ENCODE measurements at places on chromosomes 7 and 10.

GRCh38 chr10:7470371-7470770, 59.5 kb upstream of the SFMBT2 start:
- DNase-seq: no peak

GRCh38 chr10:62116896-62117295, 151.7 kb downstream of the RTKN2 start:
- DNase-seq: peak; percentile 56

- DNase-seq: no peak
Measured at GRCh38 chr10:97332591-97333350, 1.8 kb downstream of the FRAT2 start.

GRCh38 chr7:116678780-116679179, 6.8 kb downstream of the MET start:
- no peak for DNase-seq

- no peak for DNase-seq
Measured at GRCh38 chr7:35695473-35695850, 527 bp upstream of the HERPUD2 start.

- no peak for DNase-seq
Measured at GRCh38 chr10:97042716-97043562, 142.8 kb downstream of the SLIT1 start.

DNA sequence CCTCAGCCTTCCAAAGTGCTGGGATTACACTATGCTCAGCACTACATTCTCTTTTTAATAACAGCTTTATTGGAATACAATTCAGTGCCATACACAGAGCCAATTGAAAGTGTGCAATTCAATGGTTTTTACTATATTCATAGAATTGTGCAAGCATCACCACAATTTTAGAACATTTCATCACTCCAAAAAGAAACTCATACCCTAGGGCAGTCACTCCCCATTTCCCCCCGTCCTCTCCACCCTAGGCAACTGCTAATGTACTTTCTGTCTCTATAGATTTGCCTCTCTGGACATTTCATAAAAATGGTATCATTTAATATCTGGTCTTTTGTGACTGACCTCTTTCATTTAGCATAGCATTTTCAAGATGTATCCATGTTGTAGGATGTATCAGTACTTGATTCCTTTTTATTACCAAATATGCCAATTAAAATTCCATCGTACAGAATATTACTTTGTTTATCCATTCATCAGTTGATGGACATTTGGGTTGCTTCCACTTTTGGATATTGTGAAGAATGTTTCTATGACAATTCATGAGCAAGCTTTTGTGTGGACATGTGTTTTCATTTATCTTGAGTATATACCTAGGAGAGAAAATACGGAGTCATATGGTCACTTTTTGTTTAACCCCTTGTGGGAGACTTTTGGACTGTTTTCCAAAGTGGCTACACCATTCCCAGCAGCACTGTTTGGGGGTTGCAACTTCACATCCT, 6.3 kb upstream of the XPNPEP1 start:
- DNase-seq: no peak

GRCh38 chr10:123759501-123760031, 93.4 kb downstream of the GPR26 start:
- DNase-seq: no peak

DNA sequence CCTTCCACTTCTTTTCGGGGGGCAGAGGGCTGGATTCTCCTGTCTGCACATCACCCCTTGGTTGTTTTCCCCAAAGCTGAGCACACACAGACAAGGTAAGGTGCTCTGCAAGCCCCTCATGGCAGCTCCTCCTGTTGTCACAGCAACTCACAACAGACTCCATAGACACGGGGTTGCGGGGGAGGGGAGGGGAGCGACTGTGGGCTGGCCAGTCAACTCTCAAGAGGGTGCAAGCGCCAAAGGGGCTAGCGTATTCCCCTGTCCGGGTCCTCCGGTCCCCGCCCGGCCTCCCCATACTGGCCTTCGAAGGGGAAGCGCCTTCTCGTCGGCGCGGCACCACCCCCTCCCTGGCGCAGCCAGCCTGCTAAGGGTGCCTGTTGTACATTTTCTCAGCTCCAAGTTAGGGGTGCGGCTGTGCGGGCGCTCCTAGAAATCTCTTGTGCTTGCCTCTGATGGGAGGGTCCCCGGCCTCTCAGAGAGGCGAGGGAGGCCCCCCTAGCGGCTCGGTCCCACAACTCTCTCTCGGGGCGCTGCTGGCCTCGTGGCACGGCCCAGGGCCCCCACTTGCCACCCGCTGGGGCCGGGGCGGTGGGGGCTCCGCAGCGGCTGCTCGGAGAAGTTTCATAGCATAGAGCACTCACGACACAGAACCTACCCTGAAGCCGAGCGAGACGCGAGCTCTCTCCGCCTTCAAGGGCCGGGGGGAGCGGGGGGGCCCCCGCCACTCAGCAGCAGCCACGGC, 498 bp downstream of the RHOBTB1 start:
- DNase-seq: peak; percentile 40

DNA sequence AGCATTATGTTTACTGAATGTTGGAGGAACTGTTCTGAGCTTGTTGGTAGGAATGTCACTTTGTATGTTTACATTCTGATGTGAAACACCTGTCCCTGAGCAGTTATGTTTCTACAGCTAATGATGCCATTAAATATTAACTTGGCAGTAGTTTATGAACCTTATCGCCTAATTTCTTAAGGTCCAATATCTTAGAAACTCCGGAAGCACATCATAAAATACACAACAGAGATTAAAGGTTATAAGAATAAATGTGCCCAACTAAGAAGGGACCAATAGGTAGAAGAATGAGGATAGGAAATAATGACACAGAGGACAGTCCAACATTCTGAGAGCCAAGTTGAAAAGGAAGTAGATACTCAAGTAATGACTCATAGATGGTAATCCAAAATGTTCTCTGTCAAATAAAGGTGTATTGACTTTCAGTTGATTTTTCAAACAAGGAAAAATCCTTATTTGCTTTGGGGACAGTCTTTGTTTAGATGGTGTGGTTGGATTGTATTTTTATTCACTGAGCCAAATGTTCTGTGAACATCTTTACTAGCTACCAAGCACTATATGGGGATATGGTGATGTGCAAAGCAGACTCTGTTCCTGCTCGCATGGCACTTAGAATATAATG, 31.9 kb downstream of the LCOR start:
- peak; percentile 35 for DNase-seq

- no peak for DNase-seq
Measured at GRCh38 chr7:4270268-4270667, 411.8 kb upstream of the FOXK1 start.

GRCh38 chr10:30467651-30468338, 33.8 kb downstream of the MAP3K8 start:
- DNase-seq: no peak

- no peak for DNase-seq
Measured at GRCh38 chr10:68870061-68870460, 31.1 kb upstream of the DDX50 start.

DNA sequence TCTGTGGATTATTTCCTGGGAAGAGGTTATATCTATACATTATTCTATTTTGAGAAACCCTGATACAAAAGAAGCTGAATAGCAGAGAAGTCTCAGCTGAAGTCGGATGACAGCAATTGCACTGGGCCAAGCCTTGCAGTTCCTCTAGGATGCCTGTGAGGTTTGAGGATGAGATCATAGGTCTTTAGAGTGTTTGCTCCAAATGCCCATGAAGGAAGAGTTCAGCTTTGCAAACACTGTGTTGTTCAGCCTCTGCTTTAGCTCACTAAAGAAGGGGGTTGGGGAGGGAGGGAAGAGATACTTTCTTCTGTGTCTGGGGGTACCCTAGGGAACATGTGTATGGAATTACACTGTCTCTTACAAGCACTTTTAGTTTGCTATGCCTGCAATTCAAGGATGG, 282.5 kb upstream of the NRP1 start:
- DNase-seq: no peak

DNA sequence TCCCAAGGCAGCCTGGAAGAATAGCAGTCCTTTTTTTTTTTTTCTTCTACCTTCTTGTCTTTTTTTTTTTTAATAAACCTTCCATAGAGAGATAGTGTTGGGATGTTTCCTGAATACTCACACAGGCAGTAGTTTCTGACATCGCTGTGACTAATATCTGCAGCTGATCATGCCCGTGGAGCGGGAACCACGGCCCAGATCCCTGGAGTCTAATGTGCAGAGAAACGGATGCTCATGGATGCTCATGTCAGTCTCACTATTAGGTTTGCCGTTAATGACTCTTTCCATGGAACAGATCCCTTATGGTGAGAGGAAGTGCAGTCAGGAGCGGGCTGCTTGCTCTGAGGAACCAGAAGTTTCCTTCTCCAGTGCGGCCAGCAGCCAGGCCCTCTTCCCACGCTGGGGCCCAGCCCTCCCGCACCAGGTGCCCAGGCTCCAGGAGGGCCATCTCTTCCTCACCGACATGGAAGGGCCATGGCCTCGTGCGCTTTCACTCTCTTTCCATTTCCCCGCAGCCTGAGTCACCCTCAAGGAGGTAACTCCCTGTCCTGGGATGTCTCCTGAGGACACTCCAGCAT, 132.5 kb downstream of the WDR37 start:
- no peak for DNase-seq

DNA sequence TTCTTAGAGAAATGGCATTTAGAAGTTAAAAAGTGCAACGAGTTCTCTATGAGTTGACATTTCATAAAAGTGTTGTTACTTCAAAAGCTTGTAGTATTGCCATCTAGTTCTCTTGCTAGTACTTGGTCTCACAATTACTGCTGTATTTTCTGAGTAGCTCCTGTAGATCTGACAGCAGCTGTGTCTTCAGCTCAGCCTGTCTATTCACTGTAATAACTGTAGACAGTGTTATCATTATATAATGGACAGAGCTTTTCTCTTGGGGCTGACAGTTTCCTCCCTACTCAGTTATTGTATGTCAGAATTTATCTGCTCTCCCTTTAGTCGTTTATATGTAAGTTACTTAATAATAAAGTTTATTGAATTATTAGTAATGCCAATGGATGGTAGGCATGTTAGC, 388.7 kb upstream of the VSTM2A start:
- DNase-seq: no peak

DNA sequence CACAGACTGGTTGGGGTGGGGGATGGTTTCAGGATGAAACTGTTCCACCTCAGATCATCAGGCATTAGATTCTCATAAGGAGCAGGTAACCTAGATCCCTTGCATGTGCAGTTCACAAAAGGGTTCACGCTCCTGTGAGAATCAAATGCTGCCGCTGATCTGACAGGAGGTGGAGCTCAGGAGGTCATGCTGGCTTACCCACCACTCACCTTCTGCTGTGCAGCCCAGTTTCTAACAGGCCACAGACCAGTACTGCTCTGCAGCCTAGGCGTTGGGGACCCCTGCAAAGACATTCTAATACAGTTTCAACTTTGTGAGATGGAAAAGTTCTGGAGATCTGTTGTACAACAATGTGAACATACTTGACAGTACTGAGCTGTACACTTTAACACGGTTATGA, 39.9 kb downstream of the STRA8 start:
- no peak for DNase-seq

GRCh38 chr7:1192171-1192676, 32.2 kb upstream of the ZFAND2A start:
- DNase-seq: peak; percentile 20

- DNase-seq: no peak
Measured at GRCh38 chr10:23436983-23437382, 1.9 kb upstream of the OTUD1 start.

GRCh38 chr10:51273574-51273973, 199.3 kb downstream of the PRKG1 start:
- no peak for DNase-seq

- no peak for DNase-seq
Measured at GRCh38 chr10:42684517-42684916, 46.1 kb upstream of the ZNF33B start.

- no peak for DNase-seq
Measured at GRCh38 chr10:32167450-32167849, 111.2 kb upstream of the KIF5B start.

GRCh38 chr10:36573246-36573645, 552.2 kb upstream of the ANKRD30A start:
- DNase-seq: peak; percentile 27

DNA sequence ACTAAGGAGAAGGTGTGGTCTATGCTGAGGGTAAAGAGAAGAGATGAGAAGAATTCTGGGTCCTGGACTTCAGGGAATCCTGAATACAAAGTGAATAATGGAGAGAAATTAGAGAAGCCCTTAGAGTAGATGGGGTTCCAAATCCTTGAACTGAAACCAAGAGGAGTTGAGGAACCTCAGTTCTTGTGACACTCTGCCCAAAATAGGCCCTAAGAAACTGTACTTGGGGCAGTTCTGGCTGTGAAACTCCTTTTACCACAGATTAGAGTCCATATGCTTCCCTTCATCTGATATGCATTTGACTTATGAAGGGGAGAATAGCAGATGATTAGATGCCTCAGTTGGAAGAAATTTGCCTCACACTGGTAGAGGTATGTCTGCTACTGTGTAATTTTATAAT, 19.0 kb downstream of the TES start:
- no peak for DNase-seq

GRCh38 chr7:157177983-157178381, 39.3 kb downstream of the UBE3C start:
- DNase-seq: no peak

GRCh38 chr10:74213571-74214162, 62.6 kb downstream of the ADK start:
- peak; percentile 36 for DNase-seq

- DNase-seq: peak; percentile 37
Measured at GRCh38 chr10:102714621-102715455, at the start of gene SFXN2. Gene SFXN2 (plus strand): TSS chr10:102714636. CDS start chr10:102726637, 12,001 bp downstream.

DNA sequence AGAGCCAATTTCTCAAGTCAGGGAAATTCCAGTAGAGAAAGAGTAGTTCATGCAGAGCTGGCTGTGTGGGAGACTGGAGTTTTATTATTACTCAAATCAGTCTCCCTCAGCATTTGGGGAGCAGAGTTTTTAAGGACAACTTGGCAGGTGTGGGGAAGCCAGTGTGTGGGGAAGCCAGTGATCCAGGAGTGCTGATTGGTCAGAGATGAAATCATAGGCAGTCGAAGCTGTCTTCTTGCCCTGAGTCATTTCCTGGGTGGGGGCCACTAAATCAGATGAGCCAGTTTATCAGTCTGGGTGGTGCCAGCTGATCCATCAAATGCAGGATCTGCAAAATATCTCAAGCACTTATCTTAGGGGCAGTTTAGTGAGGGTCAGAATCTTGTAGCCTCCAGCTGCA, 194.6 kb upstream of the NRG3 start:
- no peak for DNase-seq

DNA sequence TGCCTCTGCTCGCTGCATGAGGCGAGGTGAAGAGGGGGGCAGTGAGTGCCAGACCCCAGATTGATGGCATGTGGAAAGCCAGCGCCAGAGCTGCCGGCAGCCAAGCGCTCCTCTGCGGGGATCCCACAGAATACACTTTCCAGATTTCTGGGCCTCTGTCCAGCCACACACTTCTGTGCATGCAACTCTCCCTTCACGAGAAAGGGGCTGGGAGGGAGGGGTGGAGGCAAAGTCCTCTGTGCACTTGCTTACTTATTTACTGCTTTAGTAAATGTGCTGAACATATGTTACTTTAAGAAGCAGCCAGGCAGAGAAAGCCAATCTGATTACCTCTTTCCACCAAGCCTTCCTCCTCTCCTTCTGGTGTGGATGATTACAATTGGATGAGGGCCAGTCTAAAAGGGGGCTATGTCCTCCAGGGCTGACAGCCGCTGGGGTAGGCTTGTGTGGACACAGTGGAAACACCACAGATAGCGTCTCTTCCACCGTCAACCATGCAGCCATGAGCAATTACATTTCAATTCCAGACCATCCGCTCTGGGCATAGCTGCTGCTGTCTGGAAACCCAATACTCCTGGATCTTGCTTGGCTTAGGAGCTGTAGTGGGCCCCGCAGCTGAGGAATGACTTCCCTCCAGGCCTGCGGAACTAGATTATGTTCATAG, 322.8 kb upstream of the ANKRD30A start:
- no peak for DNase-seq

Data from NCI-H2081 (cell line).